ENCODE measurements at places on chromosomes 3 and 15.

GRCh38 chr3:17399586-17399985 is 342.8 kb downstream of the TBC1D5 start:
- no peak for DNase-seq

DNA sequence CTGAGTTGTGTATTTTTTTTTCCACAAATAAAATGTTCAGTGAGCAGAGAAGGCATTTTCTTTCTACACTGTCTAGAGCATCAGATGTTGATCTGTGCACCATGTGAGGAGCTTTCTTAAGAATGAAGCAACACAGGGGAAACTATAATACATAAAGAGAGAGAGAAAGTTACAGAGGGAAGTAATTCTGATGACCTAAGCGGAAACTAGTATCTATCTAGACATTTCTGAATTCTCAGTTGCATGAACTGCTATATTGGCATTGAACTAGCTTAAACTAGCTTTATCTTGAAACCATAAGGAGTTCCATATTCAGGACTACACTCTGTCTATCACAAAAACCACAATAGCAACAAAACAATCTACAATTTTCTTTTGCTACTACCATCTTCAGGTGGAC is 822.4 kb downstream of the VGLL3 start:
- DNase-seq, result no peak

GRCh38 chr15:77599899-77600298 is 32.8 kb downstream of the LINGO1 start:
- no peak for DNase-seq

- no peak for DNase-seq
These were observed 14.8 kb downstream of the CPNE4 start for GRCh38 chr3:132020058-132020457.

DNA sequence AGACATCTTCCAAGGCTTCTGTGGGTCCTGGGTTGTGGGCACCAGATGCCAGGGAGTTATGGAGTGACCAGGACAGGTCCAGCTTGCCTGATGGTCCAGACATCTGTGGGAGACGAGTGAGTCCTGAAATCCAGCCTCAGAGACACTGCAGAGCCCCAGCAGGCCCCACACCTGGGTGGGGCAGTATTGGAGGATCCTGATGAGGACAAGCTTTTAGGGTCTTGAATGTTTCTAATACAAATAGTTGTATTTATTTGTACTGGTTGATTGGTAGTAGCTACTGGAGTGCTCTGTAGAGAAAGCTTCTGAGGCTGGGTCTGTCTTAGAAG is 67.5 kb upstream of the PRR23C start:
- DNase-seq, result no peak

- no peak for DNase-seq
These were observed 80.8 kb downstream of the GSK3B start for GRCh38 chr3:120013481-120013880.

- DNase-seq, result no peak
These were observed 277.0 kb upstream of the PLSCR5 start for GRCh38 chr3:146881966-146882760.

GRCh38 chr15:59751552-59752413 is 62.7 kb upstream of the BNIP2 start:
- DNase-seq, result no peak

DNA sequence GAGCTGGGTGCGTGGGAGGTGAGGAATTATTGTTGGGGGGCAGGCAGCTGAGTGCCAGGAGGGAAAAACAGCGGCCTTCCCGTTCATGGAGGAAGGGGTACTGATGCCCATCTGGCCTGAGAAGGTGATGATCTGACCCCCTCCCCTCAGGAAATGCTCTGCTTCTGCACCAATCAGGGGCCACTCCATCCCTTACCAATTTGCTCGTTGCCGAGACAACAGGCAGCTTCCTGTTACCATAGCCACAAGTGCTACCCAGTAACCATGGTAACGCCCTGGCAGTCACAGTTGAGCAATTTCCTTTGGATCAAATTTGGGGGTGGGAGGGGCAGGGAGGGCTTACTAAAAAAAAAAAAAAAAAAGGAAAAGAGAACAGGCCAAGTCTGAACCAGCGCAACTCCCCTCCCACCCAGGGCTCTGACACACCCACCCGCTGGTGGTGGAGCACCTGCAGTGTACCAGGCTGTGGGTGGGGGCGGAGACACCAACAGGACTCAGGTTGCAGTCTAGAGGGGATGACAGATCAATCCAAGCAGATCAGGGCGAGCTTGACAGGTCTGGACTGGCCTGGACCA is 13.7 kb downstream of the CELF6 start:
- no peak for DNase-seq

- peak; percentile 32 for DNase-seq
These were observed 738 bp downstream of the YEATS2 start for GRCh38 chr3:183698318-183698751.

DNA sequence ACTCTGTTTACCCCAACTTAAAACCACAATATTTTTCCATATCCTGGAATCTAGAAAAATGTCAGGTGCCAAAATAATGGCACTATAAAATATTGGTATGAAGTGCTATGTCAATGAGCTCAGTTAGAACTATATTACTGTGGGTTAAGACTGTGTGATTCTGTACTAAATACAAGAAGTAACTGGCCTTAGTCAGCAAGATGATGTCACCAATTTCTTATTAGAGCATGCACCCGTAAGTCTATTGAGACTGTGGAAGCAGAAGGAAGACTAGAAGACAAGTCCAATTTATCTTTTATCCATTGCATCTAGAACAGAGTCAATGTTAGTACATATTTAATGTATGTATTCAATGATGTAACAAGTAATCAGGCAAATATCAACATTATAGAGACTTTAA is 25.0 kb downstream of the LRRC58 start:
- DNase-seq, result no peak

- no peak for DNase-seq
These were observed 42.6 kb upstream of the TP63 start for GRCh38 chr3:189588475-189589178.

DNA sequence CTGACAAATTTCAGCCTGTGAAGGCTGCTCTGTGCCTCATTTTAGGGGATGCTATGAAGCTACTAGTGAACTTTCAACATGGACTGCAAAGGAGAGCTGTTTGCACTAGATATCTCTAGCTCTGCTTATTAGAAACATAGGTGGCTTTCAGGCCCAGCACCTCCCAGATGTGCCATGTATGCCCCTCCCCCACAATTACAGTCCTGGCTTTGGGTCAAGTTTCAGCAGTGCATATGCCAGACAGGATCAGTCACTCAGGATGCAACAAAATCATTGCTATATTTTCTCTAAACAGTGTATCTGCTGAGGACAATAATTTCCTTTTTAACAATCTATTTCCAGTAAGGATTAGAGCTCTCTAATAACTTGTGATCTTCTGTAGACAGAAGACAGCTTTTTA is 178.8 kb upstream of the STAC start:
- DNase-seq, result no peak

GRCh38 chr3:16402451-16402850 is 111.0 kb downstream of the RFTN1 start:
- no peak for DNase-seq

DNA sequence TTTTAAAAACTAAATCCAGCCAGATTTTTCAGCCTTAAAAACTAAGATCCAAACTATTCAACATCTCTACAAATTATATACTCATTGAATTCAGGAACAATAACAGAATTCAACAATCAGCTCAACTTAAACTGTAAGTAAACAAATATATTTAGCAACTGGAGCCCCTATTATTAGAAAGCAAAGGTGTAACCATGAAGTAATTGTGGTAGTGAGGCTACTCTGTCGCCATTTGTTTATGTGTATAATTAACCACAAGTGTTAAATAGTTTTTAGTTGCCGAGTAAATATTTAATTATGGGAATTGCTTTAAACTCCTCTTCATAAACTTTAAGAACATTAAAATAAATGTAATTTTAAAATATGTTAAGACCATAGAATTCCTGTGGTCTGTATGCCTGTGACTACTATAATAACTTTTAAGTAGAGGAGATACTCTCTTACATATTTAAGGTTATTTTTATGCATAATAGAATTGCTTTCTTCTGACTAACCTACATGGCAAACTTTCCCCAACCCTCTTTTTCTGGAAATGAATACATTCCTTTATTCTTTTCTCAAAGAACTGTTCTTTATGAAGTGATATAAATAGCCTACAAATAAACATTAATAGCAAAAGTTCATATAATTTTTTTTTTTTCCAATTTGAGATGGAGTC is 51.2 kb downstream of the MFN1 start:
- no peak for DNase-seq

DNA sequence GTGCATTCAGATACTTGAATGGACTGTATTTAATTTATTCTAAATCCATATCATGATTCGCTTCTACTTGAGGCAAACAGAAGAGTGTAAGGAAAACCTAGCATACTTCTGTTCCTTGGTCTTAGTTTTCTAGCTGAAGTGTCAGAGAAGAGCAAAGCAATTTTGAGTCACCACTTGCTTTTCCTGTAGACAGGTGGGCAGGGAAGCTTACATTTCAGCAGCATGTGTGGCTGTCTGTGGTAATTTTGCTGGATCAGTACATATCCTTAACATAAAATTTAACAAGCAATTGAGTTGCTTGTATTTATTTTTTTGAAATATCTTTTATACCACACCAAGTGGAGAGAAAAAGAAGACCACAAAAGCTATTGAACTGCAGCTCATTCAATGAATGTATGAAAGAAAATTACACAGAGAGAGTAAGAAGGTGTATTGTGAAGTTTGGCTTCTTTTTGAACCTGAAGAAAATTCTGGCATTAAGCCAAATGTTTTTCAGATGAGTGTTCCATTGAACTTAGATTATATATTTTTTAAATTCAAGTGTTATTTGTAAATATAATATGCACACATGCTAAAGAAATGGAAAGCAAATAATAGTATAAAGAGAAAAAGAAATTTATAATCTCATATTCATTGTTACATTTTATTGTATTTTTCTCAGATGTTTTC is 747.6 kb downstream of the NAALADL2 start:
- no peak for DNase-seq

GRCh38 chr3:125310623-125311081 is 64.5 kb downstream of the ZNF148 start:
- DNase-seq, result no peak

DNA sequence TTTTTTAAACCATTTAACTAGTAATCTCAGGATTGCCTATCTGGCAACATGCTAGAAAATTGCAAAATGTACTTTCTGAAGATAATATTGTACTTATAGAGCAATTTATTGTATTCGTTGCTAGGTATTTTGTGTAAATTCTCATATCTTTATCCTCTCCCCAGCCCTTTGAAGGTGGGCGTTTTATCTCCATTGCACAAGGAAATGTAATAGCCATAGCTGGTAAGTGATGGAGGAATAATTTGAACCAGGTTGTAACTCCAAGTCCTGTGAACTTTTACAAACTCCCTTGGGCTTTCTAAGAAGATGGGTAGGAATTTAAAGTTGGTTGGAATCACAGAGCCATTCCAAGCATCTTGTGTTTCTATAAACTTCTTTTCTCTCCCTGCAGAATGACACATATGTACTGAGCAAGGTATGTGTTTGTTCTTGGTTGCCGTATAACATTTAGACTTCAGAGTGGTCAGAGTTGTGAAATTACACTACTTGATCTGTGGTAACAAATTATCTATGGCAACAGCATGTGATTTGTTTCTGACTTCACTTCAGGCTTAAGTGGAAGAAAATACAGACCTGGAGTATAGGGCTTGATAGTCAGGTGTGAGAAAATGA is 170.9 kb downstream of the AKAP13 start:
- peak; percentile 53 for DNase-seq

DNA sequence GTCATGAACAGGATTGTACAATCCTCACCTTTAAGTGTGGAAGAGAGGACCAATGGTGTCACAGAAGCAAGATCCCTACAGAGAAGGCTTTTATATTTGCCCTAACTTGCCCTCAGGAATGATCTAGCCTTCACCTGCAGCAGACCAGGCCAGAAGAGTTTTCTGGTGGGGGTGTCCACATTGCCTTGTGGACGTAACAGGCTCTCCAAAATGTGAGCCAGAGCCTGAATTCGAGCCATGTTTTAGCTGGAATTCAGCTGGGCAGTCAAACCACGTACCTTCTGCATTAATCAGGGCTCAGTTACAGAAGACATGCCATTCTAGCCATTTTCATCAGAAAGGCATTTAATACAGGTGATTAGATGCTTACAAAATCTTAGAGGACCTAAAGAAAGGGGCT is 23.6 kb upstream of the RAB7A start:
- no peak for DNase-seq

DNA sequence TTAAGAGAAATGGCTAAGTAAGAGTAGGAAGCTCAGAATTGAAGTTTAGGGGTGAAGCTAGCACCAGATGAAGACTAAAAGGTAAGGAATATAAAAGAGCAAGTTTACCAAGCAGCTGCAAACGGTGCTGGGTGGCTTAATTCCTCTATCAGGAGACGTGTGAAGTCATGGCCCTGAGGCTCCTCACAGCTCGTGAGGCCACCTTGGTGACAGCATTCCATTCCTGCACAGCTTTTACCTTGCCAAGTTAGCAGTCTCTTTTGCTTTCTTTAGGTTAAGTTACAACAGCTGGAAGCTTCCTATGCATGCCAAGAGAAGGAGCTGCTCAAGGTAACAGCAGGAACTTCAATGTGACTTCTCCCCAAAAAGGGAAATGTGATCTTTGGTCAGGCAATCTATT is 6.4 kb downstream of the TMCO5A start:
- DNase-seq, result no peak
